ENCODE measurements at places on chromosomes 7 and 10.

- DNase-seq = no peak
These were observed 66.8 kb downstream of the LYZL2 start for GRCh38 chr10:30562787-30563186.

- DNase-seq = no peak
These were observed 1.4 kb downstream of the SUPV3L1 start for GRCh38 chr10:69181433-69181832.

- no peak for DNase-seq
These were observed 7.3 kb upstream of the ZNF777 start for GRCh38 chr7:149468208-149468607.

- no peak for DNase-seq
These were observed 23.8 kb downstream of the CHST15 start for GRCh38 chr10:124069341-124070264.

DNA sequence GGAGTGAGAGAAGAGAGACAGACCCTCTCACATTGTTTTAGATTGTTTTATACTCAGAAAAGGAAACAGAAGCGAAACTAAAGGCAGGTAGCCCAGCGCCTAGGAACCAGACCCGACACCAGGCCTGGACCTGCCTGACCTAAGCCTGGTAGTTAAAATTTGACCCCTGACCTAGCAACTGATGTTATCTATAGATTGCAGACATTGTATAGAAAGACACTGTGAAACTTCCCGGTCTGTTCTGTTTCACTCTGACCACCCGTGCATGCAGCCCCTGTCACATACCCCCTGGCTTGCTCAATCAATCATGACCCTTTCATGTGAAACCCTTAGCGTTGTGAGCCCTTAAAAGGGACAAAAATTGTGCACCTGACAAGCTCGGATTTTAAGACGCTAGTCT, 31.6 kb downstream of the VIPR2 start:
- no peak for DNase-seq

GRCh38 chr7:39291628-39292410, 274.4 kb upstream of the YAE1 start:
- no peak for DNase-seq

- no peak for DNase-seq
These were observed 715.3 kb downstream of the INHBA start for GRCh38 chr7:40987571-40987970.

DNA sequence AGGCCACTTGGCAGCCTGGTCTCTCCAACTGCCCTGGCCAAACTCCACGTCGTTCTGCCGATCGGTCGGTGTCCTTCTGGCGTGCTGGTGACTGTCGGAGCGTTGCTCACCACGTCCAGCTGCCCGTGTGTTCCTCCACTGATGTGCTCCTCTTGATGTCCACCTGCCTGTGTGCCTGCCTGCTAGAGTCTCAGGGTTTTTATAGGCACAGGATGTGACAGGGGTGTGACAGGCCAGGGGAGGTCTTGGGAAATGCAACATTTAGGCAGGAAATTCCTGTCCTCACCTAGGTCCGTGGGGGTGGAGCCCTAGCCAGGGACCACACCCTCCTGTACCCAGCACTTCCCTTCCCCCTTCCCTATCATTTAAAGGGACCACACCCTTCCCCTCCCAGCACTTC, 25.2 kb upstream of the CFAP46 start:
- no peak for DNase-seq

DNA sequence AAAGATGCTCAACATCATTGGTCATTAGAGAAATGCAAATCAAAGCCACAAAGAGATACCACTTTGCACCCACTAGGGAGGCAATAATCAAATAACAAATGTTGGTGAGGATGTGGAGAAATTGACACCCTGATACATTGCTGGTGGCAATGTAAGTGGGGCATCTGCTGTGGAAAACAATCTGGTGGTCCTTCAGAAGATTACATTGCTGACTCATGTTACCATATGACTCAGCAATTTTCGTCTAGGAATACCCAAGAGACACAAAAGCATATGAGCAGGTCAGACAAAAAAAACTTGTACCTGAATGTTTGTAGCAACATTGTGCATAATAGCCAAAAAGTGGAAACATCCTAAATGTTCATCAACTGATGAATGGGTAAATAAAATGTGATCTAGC, 4.9 kb upstream of the CLDN3 start:
- no peak for DNase-seq

DNA sequence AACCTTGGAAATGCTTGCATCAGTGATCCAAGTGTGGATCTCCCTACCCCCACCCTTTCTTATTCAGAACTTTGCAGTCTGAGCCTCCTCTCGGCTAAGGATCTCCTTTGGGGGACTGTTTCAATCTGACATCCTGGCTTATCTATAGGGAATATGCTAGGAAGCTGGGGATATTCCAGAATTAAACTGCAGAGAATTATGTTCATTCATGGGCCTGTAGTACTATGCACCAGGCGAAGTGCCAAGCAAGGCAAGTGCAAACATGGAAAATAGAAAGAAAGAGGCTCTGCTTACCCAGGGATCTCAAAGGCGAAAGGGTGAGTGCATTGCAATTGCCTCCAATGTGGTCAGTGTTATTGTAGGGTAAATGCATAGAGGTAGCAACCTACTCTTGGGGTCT, 96.5 kb downstream of the CACNB2 start:
- no peak for DNase-seq

DNA sequence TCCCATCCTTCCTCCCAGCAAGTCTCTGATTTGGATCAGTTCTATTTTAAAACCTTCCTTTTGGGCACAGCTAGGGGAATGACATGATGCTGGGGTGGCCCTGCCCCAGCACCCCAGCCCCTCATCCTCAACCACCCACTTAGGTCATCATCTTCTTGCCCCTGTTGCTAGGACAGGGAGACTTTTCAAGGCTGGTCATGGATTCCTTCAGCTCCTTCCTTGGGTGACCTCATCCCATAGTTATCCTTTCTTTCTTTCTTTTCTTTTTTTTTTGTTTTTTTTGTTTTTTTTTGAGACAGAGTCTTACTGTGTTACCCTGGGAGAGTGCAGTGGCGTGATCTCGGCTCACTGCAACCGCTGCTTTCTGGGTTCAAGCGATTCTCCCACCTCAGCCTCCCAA, 127.2 kb downstream of the WDFY4 start:
- no peak for DNase-seq

DNA sequence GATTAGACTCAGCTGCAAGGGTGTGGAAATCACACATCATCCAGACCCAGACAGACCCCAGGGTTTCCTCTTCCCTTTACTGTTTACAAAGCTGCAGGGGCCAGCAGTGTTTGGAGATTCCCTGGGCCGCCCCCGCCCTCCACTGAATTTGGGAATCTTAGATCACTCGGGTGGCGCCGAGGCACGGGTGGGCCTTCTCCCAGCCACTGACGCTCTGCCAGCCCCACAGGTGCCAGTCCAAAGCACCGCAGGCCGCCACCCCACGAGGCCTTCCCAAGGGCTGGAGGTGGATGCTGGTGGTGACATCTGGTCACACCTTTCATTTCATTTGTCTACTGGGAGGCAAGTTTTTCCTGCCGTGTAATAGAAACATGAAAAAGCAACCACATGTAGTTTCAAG, 439.4 kb upstream of the FOXK1 start:
- no peak for DNase-seq

- no peak for DNase-seq
These were observed 580 bp downstream of the ZNF775 start for GRCh38 chr7:150379441-150380379.

GRCh38 chr7:139620676-139621344, 97.3 kb downstream of the CLEC2L start:
- no peak for DNase-seq

- DNase-seq = no peak
These were observed 129.8 kb upstream of the TNRC18 start for GRCh38 chr7:5553298-5553877.

- no peak for DNase-seq
These were observed 25.1 kb downstream of the NEBL start for GRCh38 chr10:20871970-20872369.

GRCh38 chr7:33298848-33299247, 169.5 kb downstream of the BBS9 start:
- no peak for DNase-seq

DNA sequence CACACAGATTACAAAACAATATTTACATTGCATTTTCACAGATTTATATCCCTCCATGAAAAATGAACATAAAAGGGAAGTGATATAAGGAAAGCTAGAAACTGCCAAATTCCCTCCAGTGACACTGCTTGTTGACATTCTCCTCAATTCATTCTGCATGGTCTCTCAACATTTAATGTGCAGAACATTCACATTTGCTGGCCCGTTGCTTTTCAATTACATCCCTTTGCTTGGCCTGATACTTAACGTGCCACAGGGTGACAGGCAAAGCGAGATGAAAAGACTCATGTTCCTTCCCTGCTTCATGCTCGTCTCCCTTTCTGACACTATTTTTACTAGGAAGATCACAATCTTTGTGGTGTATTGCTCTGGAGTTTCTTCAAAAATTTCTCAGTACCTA, 1019.7 kb upstream of the LRRN3 start:
- no peak for DNase-seq

DNA sequence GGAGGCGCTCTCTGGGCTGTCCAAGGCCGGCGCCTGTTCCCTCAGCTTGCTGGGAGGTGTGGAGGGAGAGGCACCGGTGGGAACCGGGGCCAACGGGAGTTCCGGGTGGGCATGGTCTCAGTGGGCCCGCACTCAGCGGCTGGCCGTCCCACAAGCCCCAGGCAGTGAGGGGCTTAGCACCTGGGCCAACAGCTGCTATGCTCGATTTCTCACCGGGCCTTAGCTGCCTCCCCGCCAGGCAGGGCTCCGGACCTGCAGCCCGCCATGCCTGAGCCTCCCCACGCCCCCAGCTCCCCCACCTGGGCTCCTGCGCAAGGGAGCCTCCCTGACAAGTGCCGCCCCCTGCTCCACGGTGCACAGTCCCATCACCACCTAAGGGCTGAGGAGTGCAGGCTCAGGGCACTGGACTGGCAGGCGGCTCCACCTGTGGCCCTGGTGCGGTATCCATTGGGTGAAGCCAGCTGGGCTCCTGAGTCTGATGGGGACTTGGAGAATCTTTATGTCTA, 276.5 kb downstream of the SH2D4B start:
- DNase-seq = no peak

GRCh38 chr10:123741146-123741545, 75.0 kb downstream of the GPR26 start:
- no peak for DNase-seq

- DNase-seq = no peak
These were observed 6.3 kb downstream of the CFAP69 start for GRCh38 chr7:90251304-90251635.

DNA sequence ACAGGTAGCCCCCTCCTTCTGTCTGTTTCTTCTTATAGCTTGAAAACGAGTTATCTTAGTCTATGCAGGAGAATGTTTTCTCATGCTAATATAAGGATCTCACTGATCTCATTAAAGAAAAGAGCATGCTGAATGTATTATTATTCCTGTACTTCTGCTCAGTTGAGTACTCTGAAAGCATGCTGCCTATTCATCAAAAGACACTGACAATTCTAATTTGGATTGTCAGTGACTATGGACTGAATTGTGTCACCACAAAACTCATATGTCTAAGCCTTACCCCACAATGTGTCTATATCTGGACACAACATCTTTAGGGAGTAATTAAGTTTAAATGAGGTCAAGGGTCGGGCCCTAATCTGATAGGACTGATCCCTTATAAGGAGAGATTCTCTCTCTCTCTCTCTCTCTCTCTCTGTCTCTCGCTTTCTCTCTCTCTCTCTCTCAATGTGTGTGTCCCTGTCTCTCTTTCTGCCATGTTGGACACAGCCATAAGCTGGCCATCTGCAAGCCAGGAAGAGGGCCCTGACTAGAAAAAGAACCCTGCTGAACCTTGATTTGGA, 98.4 kb downstream of the GNAT3 start:
- DNase-seq = no peak

DNA sequence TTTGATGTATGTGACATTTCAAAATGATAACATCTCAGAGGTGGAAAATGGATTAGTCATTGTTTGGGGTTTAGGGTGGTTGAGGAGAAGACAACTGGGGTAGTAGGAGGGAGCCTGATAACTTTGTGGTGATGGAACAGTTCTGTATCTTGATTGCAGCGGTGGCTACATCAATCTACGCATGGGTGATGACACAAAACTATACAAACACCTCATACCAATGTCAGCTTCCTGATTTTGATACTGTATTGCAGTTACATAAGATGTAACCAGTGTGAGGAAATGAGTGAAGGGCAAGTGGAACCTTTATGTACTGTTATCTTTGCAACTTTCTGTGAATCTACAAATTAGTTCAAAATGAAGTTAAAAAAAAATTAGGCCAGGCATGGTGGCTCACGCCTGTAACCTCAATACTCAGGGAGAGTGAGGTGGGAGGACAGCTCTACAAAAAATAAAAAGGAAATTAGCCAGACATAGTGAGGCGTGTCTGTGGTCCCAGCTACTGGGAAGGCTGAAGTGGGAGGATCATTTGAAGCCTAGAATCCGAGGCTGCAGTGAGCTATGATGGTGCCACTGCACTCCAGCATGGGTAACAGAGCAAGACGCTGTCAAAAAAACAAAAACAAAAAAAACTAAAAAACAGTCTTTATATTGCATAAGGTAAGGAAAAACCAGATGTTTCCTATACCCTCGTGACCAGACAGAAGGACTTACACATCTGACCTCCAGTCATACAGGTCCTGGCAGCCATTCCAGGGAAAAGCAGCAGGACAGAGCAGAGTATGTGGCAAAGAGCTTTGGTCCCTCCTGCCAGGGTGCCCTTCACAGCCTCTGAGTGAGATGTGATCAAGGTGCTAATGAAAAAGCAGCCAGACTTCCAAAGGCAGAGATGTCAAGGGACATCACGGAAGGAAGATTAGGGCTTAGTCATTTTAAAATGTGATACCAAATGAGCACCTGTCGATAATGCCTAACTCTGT, 50.8 kb downstream of the CYTH3 start:
- no peak for DNase-seq

DNA sequence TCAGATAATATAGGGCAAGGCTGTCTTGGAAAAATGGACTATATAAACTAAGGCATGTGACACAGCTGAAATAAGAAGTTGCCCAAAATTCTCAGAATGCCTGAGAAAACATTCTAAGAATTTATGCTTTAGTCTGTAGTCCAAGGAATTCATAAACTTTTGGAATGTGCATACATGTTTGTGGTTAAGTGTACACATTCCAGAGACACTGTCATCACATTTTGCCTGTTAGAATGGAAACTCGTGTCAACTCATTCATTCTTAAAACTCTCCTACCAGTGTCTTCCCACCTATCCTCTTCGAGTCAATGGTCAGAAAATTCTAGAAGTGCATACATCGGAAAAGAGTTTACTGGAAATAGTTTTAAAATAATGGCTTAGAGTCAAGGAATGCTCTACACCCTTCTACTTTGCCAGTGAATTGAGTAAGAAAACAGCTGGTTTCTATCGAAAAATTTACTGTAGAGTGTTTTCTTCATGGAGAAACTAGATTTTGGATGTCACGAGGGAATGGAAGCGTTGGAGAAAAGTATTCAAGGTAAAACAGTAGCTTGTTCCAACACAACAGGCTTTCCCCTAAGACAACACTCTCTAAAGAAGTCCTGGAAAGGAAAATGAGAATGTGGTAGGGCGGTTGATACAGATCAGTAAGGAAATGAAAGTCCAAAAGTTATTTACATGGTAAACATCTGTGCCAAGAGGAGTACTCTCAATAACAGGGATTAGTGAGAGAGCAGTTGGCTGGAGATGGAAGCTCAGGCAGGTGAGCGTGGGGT, 1177.6 kb upstream of the C7orf33 start:
- no peak for DNase-seq

- DNase-seq = no peak
These were observed 10.5 kb downstream of the SEMA3C start for GRCh38 chr7:80908360-80908797.

- DNase-seq = no peak
These were observed 8.3 kb upstream of the PRKAG2 start for GRCh38 chr7:151885202-151885580.

Data from iPS DF 6.9 (cell line).